ENCODE measurements at places on chromosomes 6 and 20.

DNA sequence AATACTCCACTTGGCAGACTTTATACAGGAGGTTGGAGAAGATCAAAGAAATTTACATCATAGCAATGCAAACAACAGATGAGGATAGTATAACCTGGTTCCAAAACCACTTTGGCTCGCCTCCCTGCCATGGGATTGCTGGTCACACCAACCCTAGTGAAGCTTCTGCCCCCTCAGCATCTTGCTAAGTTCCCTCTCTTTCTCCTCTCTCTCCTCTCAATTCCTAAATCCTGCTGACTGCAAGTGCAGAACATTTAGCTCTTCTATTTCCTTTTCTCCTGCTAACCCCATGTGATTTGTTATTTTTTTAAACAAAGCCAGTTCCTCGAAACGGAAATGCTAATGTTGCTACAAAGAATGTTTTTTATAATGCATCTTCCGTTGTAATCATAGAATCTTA, 50.3 kb upstream of the LY86 start:
- DNase-seq = no peak

DNA sequence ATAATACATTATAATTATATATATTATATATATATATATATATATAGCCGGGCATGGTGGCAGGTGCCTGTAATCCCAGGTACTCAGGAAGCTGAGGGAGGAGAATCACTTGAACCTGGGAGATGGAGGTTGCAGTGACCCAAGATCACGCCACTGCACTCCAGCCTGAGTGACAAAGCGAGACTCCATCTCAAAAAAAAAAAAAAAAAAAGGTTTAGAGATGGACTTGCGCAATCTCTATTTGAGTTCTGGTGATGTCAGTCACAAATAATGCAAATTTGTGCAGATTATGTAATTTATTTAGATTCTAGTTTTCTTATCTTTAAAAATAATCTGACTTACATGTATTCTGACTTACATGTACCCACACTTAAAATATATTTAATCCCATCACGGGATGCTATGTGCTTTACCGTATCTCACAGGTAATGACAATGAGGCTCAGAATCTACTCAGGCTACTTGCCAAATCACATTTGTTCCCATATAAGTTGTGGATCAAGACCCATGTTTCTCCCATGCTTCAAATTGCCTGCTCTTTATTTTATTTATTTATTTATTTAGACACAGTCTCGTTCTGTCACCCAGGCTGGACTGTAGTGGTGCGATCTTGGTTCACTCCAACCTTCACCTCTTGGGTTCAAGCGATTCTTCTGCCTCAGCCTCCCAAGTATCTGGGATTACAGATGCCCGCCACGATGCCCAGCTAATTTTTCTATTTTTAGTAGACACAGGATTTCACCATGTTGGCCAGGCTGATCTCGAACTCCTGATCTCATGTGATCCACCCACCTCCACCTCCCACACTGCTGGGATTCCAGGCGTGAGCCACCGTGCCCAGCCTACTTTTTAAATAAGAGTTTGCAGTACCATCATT, 7.6 kb upstream of the UST start:
- DNase-seq = no peak

DNA sequence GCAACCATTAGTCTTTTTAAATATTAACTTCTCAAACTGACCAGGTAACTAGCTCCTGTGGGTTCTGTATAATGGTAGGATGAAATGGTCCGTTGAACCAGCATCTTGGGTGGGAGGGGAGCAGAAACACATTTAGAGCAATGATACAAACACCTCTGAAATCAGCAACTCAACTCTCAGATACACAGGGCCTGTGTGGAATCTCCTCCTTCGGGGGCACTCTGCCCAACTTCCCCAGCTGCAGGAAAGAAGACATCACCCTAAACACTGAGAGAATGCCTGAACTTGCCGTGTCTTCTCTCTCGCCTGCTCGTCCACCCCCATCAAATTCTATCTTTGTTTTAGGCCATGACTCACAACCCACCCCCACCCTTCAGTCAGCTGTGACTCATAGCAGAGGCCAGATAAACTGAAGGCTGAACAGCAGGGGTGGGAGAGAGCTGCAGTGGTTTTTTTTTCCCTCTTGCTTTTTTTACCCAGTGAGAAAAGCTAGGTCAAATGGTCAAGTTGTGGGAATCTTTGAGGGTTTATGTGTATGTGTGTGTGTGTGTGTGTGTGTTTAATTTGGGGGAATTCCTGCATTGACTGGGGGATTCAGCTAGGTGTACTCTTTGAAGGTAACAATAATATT, 593.4 kb upstream of the JAG1 start:
- no peak for DNase-seq

GRCh38 chr20:38523697-38524096, 51.1 kb downstream of the RALGAPB start:
- DNase-seq = no peak

GRCh38 chr6:1839361-1839760, 229.6 kb downstream of the FOXC1 start:
- DNase-seq = no peak

All from hematopoietic multipotent progenitor cell treated with erythropoietin and hydrocortisone succinate and interleukin-3 and kit ligand, for 17 days (in vitro differentiated cells).